ENCODE measurements at places on chromosomes 3 and 15.

GRCh38 chr15:75822685-75823278, 20.5 kb upstream of the UBE2Q2 start:
- no peak for DNase-seq

DNA sequence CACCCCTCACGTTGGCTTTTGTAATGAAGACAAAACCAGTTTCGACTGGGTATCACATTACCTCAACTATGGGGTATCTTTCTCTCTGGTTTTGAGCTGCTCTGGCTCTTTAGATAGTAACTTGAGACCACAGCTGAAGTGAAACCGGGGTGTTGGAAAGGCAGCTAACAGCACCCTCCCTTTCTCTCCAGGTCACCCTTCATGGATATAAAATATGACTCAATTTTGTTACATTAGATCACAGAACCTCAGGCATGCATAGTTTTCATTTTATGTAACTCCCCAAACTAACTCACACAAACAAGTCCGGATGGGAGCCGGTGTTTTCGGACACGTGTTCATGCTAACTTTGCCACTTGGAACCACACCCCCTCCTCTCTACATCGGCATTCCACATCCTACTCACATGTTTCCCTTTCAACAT, 90.7 kb downstream of the NR2F2 start:
- DNase-seq: no peak

- DNase-seq: no peak
Observed at GRCh38 chr3:77835921-77836320, 796.0 kb downstream of the ROBO2 start.

DNA sequence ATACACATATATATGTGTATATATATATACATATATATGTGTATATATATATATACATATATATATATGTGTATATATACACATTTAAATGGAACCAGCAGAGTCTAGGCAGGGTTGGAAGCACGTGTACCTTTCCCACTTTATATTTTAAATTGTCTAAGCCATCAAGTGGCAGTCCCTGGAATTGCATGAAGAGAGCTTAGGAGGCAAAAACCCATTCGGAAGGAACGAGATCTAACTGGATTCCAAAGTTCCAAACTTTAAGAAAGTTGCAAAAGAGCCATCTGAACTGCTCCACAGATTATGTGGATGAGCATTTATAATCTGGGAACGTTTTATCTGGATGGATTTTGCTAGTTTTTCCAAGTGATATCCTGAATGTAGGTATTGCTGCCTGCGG, 186.5 kb downstream of the FOXP1 start:
- no peak for DNase-seq

- no peak for DNase-seq
Observed at GRCh38 chr15:80508783-80509182, 104.6 kb downstream of the ARNT2 start.

DNA sequence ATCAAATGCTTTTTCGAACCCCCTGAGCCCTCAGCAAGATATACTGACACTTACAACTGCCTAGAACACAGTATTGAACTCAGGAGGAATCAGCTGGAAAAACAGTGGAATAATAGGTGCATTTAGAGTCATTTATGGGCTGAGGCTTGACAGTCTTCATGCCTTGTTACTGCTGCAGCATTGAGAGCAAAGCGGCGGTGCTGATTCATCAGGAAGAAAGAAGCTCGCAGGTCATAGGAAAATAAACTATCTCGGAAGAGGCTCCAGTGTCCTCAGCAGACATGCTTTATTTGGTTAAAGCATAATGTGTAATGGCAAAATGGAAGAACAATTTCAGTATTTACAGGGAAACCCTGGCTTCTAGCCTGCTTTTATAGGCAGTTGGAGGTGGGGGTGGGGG, 30.1 kb upstream of the NEO1 start:
- no peak for DNase-seq

DNA sequence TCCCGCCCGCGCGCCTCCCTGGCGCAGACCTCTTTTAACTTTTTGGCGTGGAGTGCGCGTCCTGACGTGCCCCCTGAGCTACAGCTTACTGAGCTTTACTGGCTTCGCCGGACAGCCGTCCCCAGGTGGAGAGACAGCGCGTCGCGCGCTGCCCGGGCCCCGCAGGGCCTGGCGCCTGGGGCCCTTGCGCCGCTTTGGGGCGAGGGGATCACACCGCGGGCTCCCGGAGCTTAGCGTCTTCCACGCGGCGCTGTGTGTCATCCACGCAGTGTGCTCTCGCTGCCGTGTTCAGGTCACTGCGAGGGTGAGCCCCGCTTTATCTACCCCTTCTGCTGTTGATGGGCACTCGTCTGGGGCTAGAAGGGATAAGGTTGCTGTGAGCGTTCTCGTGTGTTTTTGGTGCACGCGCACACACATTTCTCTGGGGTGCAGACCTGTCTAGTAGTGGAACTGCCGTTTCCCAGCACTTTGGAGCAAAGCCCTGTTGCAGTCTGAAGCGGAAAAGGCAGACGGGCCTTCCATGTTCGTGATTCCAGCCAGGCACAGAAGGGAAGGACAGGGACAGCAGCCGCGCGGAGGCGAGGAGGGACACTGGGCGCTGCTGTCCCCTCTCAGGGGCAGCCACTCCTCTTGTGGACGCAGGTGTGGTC, 33.1 kb upstream of the ALDH1L1 start:
- DNase-seq: no peak

DNA sequence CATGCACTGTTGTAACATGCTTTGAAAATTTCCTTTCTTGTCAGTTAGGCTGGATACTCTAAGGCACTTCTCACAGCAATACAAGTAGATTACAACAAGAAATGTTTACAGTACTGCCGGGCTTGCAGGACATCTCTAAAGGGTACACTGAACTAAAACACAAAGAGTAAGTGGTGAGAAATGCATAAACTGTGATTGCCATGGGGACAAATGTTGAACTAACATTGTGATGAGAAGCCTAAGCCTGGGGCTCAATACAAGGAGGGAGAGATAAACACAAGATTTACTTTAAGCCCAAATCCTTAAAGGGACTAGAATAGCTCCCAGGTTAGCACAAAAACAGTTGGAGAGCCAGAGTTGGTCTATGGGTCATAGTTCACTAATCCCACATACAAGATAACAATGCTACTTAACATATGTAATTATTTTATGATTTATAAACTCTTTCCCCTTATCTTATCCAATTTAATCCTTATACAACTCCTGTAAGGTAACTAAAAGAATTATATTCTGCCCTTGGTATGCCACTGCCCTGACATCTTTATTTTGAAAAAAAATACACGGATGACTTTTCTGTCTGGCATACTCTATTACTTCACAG, 126.9 kb downstream of the THRB start:
- no peak for DNase-seq

- DNase-seq: no peak
Observed at GRCh38 chr3:122168044-122168443, 15.4 kb upstream of the CASR start.

- no peak for DNase-seq
Observed at GRCh38 chr3:172824229-172824628, 73.7 kb downstream of the ECT2 start.

Data from activated T-helper 1 cell treated with anti-CD3 and anti-CD28 coated beads, Interleukin-2, amount 50 U/mL, for 16 hours (primary cell).